Colonic mucosa (tissue), 4 donors: ENCODE measurements at places on chromosomes 5 and 9. TPM values are rescaled to one million over a fixed set of nuclear protein-coding genes. Genes with fewer than 3 reads are reported as not detected.

Gene LECT2
- total RNA-seq, result not detected

Gene TRAF2
- total RNA-seq, result 50.6 TPM

Gene MYOT
- total RNA-seq, result 0.35 TPM

Gene SPATA31C1
- not detected for total RNA-seq

Gene CDHR2
- 60.2 TPM for total RNA-seq

Gene CLTA
- total RNA-seq, result 210 TPM
